GF-D8 (cell line): ENCODE measurements at places on chromosomes 12 and 14.

DNA sequence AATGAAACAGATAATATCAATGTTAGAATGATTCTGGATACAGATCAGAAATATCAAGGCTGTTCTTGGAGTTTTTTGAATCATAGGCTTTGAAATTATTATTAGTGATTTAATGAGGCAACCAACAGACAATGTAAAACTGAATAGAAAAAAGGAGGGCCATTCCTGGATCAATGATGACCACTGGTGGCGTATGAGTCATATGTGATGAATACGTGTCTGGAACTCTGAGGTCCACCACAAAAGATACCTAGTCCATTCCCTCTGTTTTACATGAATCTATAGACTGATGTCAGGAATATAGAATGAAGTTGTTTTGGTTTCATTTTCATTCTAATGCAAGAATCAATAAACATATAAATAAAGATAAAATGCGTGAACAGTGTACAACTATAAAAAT, 78.3 kb upstream of the RTL1 start:
- DNase-seq, result no peak

DNA sequence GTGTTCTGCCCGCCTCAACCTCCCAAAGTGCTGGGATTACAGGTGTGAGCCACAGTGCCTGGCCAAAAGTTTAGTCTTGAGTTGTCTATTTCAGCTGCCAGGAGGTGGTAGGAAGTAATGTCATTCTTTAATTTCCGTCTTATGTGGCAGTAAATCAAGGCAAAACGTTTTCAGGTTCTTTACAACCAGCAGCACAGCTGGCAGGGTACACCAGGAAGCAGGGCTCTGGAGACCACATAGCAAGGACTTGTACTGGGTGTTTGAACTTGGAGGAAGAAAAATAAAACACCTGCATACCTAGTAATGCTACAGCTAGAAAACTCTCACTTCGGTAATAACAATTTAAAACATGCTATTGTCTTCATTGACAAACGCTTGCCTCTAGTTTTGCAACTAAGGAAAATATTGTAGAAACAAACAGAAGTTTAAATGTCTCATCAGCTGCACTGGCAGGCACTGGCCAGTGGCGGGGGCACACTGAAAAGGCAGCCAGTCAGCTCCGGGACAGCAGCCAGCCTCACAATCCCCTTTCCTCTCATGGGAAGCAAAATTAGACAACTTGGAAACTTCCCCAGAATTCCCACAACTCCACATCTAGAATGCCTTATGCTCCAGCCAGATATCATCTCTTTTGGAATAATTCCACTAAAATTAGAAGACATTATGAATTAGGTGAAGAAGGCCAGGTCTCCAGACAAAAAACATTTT, 72.2 kb downstream of the CLIP1 start:
- no peak for DNase-seq

- no peak for DNase-seq
Observed at GRCh38 chr12:20368114-20368650, at the start of gene PDE3A. Gene PDE3A, plus strand, starts transcription at chr12:20368537. Its CDS starts 748 bp downstream, at chr12:20369285.

- no peak for DNase-seq
Observed at GRCh38 chr14:25231004-25231403, 181.1 kb upstream of the STXBP6 start.

- DNase-seq, result no peak
Observed at GRCh38 chr14:90440021-90440451, 43.2 kb downstream of the CALM1 start.

DNA sequence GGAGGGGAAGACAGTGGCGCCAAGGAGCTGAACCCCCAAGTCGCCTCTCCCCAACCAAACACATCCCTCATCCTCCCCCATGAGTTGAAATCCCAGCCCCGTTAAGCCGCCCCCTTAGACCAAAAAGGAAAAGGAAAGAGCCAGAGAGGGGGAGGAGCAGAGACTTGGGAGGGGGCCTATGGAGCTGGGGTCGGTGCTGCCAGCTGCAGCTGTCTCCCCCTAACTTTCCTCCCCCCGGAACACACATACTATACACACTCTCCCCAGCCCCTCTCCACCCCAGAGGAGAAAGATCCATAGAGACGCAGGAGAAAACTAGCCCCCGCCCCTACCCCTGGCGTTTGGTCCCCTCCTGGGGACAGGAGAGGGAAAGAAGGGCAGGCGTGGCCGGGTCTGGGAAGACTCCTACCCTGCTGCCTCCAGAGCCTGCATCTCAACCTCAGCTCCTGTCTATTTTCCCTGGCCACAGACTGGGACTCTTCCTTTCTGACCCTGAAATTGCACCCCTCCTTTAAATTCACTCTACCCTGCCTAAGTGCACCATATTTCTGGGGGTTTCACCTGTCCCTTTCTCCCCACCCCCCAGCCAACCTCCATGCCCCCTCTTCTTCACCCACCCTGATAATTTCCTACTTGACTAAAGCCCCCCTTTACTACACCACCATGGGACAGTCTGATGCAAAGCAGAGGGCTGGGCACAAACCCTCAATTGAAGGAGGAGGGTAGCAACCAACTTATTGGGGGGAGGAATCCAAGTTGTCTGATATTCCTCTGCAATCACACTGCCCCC, 1.7 kb upstream of the HOXC9 start:
- DNase-seq, result no peak

GRCh38 chr14:100815478-100816285, 10.2 kb upstream of the MEG3 start:
- no peak for DNase-seq

DNA sequence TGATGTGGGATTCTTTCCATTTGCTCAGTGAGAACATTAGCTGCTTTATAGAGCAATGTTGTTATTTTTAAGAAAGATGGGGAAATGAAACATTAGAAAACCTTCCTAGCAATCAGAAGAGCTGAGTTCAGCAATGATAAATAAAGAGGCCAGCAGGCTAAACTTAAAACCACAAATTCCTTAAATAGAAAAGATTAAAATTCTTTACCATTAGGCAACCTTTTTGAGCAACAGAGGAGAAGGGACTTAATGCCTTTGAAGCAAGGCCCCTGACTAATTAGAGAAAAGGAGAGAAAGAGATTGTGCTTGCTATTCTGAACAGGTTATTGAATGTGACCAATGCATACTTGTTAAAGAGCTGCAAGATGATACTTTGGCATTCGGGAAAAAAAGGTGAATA, 160.8 kb upstream of the LMO3 start:
- DNase-seq, result no peak

GRCh38 chr14:34036319-34036766, 85.5 kb upstream of the EGLN3 start:
- no peak for DNase-seq

GRCh38 chr14:82872494-82872893, 1338.8 kb upstream of the SEL1L start:
- DNase-seq, result no peak

GRCh38 chr12:122080149-122081082, 1.9 kb downstream of the MLXIP start:
- peak; percentile 78 for DNase-seq

- no peak for DNase-seq
Observed at GRCh38 chr14:60662982-60663381, 13.7 kb upstream of the SIX1 start.

DNA sequence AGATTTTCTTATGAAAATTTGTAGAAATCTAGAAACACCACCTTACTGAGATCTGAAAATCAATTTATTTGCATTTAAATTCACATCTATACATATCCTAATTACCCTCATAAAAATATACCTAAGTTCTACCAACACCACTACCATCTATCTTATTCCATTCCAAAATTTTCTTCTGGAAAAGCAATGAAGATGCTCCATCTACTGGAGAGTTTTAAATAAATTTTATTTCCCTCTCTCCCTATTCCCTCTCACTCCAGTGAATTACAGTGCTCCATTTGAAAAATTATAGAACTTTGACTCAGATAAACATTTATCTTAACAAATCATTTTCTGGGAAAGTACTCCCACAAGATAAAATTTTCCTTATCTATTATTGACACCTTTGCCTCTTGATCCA, 2.3 kb upstream of the C14orf39 start:
- DNase-seq, result no peak

DNA sequence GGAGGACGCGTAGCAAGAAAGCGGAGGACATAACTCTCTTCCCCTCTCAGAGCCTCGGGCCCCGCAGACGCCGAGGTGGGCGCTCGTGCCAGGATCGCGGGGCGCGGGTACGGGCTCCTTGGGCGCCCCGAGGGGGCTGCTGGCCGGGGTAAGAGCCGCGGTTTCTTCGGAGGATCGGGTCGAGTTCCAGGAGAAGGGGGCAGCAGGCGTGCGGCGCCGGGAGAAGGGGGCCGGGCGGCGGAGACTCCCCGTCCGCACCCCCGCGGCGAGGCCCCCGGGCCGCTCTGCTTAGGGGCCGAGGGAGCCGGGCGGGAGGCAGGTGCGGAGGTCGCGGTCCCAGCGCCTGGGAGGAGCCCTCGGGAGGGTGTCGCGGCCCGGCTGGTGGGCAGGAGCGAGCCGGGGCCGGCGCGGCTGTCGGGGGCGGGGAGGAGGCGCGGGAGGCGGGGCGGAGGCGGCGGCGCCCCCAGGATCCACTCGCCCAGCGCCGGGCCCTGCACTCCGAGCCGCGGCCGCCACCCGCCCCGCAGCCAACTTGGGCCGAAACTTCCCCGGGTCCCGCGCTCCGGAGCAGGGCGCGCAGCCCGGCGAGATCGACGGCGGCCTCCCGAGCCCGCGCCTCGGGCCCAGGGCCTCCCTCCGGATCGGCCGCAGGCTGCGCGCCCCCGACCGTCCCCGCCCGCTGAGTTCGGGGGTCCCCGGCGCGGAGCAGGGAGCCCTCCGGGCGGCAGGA, 64.4 kb downstream of the FBXL14 start:
- DNase-seq, result no peak

DNA sequence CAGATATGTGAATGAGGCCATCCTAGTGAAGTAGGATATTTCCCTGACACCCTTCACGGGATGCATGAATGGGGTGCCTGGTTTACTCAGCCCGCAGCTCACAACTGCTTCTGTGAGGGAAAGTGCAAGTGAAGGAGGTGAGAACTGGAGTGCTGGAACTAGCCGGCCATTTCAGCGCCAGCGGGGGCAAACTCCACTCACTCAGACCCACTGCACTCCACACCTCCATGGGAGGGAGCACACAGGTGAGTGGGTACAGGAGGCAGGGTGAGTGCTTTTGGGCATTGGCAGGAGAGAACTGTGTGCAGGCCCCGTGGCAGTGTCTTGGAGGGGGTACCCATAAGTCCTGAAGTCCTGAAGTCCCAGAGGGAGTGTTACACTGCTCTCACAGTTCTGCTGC, 1008.4 kb downstream of the SLC6A15 start:
- no peak for DNase-seq

DNA sequence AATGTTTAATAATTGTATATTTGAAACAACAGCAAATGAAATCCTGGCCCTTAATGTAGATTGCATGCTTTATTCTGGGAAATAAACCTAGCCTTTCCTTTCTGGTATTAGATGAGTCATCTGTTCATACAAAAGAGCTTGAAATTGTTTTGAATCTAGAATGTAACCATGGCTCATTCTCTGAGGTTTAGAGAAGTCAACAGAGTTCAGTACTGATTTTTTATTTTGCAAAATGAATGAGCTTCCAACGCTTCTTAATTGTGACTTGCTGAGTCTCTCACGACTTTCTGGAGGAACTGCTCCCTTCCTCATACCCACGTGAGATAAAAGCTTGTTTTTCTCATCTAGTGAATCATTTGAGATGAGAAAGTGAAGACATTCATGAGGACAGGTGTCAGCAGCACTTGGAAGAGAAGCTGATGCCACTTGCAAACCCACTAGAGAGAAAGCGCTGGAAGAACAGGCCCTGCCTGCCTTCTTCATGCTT, 509.6 kb downstream of the VRK1 start:
- DNase-seq, result no peak

DNA sequence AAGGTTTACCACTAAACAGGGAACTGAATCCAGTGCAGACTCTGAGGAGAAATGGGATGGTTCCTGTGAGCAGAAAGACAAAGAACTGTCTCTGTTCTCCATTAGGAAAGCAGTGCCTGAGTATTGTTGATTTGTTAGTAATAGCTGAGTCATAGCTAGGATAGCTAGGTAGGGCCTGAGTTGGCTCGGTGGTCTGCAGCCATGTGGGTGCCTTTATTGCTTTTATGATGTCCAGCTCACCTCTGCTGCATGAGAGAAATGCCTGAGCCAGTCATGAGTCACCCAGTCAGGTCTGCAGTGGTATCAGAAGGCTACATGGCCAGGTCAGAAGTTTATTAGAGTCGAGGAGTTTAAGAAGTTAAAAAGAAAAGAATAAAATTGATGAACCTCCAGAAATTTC, 24.2 kb downstream of the TRHDE start:
- DNase-seq, result no peak

DNA sequence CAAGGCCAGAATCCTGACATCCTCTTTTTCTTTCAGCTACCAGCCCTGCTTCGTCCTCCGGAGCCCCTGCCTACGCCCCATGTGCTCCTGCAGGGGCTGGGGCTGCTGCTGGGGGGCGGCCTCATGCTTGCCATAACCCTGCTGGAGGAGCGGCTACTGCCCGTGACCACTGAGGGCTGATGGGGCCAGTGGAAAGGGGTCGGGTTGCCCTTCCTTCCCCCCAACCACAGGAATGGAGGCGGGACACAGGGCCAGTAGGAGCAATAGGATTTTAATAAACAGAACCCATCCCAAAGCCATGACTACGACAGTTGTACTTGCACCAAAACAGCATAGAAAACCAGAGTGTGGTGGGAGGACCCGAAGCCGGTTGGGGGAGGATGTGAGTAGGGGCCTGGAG, 7.7 kb downstream of the SLC39A5 start:
- no peak for DNase-seq

- DNase-seq, result no peak
Observed at GRCh38 chr14:54895683-54896082, 6.9 kb downstream of the GCH1 start.

DNA sequence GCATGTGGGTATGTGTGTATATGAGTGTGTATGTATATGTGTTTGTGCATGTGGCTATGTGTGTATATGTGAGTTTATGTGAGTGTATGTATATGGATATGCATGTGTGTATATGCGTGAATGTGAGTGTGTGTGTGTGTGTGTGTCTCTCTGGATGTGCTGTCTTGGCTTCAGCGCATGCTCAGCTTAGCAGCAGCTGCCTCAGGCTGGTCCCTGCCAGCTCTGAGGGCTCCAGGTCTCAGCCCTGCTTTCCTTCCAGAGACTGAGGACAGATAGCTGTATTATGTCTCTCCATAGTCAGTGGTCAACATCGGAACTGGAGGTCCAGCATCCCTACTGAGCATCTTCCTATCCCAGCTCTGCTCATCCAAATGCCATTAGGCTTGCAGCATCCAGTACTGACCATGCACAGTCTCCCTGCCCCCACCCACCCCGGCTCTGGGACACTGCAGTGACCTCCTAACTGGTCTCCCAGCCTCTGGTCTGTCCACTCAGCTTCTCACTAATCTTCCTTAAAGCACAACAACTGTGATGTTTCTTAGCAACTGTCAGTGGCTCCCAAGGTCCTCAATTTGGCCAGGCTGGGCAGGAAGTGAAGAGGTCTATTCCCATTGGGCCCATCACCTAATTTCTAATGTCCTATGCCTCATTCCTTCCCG, 22.8 kb downstream of the FAIM2 start:
- DNase-seq, result no peak

DNA sequence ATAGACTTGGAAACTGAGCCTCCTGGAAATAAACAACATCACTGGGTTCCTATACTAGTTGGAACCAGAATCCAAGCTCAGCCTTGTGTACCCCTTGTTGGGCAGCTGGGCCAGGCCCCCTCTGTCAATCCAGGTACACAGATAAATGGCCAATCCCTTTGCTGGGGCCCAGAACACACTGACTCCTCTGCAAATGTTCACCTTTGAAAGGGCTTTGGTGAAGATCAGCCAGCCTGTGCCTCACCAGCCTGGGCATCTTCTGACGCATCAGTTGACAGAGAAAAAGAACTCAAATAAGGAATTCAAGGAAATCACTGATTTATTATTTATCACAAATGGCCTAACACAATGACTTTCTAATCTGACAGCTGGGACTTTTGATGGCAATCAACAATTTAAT, 1090.2 kb downstream of the BCL11B start:
- DNase-seq, result no peak
